Effector CD4-positive, alpha-beta T cell (primary cell): ENCODE measurements at places on chromosomes 2 and 18.

- no peak for DNase-seq
These were observed 3.2 kb downstream of the DSEL start for GRCh38 chr18:67513280-67513679.

- DNase-seq, result no peak
These were observed 344.8 kb downstream of the RPRM start for GRCh38 chr2:153133716-153134115.

DNA sequence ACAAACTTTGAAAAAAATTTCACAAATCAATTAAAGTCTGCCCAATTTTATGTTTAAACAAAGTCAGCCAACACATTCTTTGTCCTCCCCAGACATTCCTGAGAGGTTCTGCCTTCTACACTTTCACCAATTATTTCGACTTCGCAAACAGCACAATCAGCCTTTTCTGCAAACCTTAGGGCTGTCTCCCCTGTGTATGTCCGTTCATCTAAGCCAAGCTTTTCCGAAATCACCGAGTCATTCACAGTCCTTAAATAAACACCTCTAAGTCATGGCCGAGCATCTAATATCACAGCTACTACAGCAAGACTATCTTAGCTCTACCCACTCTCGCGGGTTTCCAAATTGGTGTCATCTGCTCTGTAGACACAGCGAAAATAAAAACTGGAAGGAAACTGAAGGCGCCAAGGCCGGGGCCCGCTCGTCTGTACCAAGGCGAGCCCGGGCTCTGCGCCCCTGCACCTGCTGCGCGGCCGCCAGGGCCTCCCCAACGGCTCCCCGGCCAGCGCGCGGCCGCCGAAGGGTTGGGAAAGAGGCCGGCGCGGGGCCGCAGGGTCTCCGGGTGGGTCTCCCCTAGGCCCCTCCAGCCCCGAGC lies 730 bp downstream of the ODC1 start:
- DNase-seq, result no peak

- DNase-seq, result no peak
These were observed 487.6 kb downstream of the THSD7B start for GRCh38 chr2:137252934-137253333.

DNA sequence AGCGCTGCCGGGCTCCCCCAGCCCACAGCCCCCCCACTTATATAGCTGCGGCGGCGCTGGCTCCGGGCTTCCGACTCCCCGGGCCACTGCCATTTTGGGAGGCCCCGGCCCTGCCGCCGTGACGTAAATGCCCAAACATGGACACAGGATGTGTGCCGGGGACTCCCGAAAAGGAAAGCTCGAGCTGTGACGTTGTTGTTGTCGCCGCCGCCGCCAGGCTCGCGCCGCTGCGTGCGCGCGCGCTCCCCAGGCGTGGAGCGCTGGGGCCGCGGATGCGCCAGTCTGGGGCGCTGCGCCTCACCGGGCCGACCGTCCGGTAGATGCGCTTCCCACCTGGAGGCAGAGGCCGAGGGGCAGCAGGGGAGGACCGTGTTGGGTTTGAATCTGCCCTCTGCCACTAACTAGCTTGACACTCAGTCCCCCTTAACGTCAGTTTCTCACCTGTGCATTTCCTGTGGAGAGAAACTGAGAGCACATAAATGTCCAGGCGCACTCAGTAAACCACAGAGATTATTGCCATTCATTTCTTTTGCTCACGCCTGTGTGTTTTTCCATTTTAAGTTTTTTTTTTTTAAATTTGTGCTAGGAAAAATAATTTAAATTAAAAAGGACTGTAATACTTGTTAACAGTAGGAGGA lies at the start of gene EGR4:
Gene EGR4, minus strand, starts transcription at position 15 of the 638 bp plus-strand sequence. CDS start 231 bp downstream, outside the sequence.
- DNase-seq, result peak; percentile 90

DNA sequence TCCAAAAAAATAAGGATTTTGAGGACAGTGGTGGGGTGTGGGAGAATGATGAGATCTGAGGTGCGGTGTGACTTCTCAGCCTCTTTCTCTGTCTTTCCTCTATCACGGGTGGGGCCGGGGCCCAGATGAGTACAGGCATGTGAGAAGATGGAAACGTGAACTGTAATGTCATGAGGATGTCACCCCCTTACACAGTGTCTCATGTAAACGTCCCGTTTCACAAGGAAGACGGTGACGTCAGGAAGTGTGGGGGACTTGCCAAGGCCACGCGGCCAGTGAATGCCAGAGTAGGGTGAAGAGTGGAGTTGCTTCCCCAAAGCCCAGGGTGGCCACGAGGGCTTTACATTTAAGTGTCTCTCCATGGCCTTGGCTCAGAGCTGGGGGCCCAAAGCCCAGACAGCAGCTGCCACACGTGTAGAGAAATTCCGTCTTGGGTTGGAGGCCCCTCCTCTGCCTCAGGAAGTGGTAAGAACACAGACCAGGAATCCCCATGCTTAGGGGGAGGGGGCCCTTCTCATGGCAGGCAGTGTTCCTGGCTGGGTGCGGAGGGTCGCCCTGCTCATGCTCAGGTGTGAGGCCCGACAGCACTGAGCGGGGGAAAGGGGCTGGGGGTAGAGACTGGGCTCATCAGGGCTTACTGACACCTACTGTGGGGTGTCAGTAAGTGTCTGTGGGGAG lies 80.9 kb upstream of the SMAD7 start:
- DNase-seq, result no peak

DNA sequence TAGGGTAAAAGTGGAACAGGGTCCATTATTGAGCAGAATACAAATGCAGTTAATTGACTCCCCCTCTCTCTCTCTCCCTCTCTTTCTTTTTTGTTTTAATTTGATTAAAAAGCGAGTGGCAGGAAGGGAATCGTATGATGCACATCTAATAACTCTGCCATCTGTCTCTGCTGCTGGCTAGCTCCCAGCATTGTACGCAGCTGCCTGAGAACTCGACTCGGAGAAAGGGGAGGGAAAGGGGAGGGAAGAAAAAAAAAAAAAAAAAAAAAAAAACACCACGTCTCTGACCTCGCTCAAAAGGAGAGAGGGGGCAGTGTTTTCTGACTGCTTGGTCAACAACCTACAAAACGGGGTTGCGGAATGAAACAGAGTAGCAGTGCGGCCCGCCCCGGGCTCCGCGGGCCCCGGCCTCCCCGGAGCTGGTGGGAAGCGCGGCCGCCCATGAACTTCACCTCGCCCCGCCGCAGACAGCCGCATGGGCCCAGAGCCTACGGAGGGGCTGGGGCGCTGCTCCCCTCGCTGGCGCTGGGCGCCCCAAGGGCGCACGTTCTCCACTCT lies 265.7 kb downstream of the TCF4 start:
- no peak for DNase-seq

DNA sequence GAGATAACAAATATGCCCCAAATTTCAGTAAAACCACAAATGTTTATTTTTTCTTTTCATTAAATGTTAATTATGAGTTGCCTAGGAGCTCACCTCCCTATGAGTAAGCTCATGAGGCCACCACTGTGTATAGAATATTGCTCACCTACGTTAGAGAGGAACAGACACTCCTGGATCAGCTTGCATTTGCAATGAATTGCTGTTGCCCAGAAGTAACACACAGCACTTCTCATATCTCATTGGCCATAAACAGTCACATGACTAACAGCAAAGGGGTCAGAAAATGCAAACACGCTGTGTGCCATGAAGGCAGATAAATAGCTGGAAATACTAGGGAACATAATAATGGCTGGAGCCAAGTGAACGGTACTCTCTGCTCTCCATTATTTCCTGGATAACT lies 89.0 kb upstream of the GALNT5 start:
- no peak for DNase-seq

DNA sequence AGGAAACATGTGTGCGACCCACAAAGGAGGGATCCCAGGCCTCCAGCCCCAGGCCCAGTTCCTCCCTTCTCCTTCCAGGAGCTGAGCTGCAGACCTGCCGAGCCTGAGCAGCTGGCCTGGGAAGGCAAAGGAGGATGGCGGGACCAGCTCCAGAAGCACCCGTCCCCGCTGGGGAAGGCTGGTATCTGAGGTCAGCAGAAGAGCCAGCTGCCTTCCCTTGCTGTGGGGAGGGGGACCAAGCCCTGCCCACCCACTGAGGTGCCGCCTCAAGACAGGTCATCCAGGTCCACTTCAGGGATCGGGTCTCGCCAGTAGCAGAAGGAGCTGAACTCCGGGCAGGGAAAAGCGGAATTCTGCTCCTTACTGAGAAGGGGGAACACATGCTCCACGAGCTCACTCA lies 73.2 kb downstream of the EMILIN2 start:
- DNase-seq, result no peak

- no peak for DNase-seq
These were observed 41.4 kb upstream of the TNP1 start for GRCh38 chr2:216901273-216901672.

- DNase-seq, result no peak
These were observed 154.4 kb downstream of the RAD51AP2 start for GRCh38 chr2:17363846-17364245.

DNA sequence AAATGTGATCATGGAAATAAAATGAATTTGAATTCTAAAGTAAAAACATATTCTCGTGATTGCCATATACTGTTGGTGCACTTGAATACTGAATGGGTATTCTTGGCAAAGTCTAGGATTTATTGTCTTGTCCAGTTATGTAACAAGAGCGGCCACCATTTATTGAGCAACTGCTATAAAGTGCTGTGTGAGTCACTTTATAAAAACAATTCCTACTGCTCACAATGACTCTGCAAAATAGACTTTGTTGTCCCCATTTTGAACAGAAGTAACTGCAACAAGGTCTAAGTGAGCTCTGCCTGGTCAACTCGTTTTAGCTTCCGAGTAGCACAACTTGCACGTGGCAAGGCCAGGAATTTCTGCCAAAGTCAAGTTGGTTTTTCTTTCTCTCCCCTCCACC lies 995.6 kb upstream of the FANCL start:
- no peak for DNase-seq

GRCh38 chr2:32627441-32627813 lies 423 bp upstream of the TTC27 start:
- DNase-seq, result peak; percentile 22

DNA sequence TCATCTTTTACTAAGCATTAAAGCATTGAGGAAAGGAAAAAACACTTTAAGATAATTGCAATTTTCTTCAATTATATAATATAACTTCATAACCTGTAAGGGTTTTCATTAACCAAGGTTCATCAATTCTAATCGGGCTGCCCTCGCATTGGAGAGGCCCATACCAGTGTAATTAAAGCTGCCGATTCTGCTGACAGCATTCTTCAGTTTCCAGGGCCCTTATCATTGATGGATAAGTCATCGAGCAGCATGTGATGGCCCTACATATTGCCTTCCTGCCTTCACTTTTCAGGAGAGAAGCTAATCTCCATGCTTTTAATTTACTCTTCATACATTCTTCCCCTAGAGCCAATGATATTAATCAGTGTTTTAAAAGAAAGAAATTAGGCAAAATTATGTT lies 92.0 kb downstream of the NCKAP5 start:
- DNase-seq, result no peak

DNA sequence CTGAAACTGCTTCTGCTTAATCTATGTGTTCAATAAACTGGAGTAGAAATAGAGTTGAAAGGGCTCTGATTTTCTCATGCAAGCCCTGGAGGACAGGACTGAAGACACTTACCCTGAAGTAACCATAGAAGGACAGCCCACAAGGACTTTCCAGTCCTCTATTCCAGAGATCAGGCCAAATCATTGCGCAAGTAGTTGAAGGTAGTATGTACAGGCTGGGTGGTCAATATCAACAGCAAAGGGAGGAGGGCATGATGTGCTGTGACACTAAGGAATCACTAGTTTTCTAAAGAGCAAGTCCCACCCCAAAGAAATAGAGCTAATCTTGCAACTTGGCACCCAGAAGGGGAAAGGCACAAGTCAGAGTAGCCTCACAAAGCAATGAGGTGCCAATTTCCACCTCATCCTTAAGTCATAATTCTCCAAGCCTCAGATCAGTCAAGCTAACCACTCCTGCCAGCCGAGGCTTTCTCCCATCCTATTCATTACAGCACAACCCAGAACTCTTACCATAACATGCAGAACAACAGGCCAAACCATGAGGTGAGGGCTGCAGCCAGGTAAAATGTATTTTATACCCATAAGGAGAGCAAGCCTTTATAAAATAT lies 533.5 kb downstream of the TNS1 start:
- no peak for DNase-seq

DNA sequence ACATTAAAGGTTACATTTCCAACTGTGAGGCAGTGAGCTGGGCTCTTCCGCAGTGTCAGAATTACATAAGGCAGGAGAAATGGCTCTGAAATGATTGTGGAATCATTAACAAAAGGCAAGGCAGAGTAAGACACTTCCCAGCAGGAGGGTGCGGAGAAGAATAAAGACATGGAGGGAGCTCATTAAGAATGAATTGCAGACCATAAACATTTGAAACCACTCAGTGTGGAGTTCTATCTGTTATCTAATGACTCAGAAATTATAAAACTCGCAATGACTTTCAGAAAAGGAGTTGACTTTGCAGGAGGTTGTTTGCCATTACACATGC lies 77.0 kb downstream of the SMIM21 start:
- no peak for DNase-seq

- no peak for DNase-seq
These were observed 32.2 kb upstream of the PIK3C3 start for GRCh38 chr18:41922841-41923240.

DNA sequence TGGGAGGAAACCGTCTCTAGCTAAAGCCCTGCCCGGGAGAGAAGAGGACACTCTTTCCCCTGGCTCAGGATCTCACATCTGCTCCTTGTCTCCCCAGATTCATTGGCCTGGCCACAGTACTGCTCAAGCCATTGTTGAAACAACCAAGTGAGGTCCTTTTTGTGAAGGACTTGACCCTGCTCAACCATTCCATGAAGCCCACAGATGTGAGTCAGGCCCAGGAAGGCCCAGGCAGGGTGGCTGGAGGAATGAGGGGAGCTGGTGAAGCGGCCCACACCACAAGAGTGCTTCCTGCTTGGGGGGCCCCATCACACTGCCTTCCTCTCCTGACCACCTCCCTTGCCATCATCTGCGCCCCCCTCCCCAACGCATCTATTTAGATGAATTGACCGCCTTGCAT lies 5.1 kb downstream of the FER1L5 start:
- no peak for DNase-seq

DNA sequence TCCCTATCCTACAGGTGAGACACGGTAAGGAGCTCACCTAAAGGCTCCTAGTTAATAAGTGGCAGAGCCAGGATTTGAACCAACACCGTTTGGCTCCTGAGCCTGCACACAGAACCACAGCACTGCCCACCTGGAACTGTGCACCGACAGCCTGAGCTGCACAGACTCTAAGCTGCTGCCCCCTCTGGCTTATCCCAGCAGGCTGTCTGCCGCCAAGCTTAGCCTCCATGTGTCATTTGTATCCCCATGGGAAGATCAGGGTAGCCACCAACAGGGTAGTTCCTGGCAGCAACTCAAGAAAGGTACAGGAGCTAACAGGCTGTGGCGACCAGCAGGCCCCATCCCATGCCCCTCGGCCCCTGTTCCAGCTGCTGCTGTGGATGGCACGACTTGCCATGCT lies 135.7 kb downstream of the LRRC30 start:
- no peak for DNase-seq

GRCh38 chr2:219733106-219733505 lies 105.7 kb downstream of the SLC4A3 start:
- DNase-seq, result no peak

GRCh38 chr2:94982675-94983074 lies 42.8 kb upstream of the MAL start:
- no peak for DNase-seq

DNA sequence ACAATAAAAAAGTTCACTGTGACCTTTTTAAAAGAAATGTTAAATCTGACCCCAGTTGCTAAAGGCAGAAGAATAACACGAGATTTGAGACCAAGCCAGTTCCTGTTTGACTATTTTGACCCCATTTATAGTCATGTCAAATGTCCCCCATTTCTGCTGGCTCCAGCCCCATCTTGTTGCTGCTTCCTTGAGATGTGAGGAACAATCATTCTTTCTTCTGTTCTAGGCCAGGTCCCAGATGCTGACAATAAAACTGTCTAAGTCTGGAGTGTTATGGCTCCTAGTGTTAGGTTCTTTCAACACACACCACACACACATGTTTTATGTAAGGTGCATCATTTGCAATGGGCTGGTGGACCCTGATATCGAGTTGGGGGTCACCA lies 92.0 kb upstream of the CYP1B1 start:
- DNase-seq, result no peak
